Fibroblast of skin of left quadriceps (primary cell): ENCODE measurements at places on chromosomes 11 and 22.

- DNase-seq = no peak
These were observed 5.2 kb downstream of the TP53AIP1 start for GRCh38 chr11:128937480-128937879.

DNA sequence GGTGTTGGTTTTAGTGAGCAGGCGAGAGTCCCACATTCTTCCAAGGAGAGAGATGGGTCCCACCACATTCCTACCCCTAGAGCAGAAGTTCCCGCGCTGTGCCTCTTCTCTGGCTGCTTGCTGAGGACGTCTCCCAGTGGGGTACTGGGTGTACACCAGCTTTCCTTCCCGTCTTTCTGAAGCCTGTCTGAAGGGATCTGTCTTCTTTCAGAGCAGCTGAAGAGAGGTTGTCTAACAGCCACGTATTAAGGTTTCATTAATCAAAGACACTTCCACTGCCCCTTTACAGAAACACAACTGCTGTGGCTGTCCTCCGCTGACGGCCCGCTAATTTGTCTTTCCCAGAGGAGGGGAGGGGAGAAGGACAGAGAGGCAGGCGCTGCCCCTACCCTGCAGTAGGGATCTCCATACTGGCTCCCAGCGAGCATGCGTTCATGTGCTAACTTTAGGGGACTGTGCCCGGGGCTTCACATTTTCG lies 56.0 kb downstream of the ZBTB16 start:
- no peak for DNase-seq

DNA sequence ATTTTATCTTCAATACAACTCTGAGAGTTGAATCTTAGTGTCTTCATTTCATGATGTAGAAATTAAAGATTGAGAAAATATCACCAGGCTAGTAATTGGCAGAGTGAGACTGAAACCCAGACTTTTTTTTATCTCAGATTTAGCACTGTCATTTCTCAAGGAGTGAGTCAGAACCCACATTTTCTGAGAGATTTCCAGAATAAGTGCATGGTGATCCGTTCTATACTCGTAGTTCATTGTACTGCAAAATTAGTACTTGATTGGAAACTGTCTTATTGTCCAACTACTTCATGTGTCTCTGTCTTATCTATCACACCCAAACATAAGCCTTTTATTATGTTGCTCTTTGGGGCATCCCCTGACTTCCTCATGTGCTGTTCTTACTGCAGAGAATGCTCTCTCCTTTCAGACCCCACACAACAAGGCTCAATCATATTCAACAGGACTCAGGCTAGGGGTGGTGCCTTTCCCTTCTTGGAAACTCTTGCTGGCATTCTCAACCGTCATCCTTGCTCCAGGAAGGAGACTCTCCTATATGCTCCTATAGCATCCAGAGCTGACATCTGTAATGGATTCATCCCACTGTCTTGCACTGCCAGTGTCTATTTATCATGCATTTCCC lies 76.7 kb upstream of the BLID start:
- DNase-seq = no peak

DNA sequence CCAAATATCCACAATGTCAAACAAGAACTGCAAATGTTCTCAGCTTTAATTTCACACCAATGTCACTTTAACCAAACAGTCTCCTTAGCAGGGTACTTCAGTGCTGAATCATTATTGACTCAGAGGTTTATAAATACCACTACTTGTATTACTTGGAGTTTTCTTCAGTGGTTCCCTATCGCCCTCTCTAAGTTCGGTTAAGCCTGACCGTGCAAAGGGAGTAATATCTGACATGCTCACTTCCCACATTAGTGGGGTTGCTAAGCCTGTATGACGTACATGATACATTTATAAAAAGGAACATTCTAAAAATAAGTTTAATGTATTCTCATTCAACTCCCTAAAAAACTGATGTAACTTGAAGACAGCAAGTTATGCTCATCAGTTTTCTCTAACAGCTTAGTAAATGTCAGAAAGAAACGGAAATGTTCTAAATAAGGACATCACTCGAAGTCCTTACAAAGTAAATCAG lies 93.1 kb upstream of the ZC3H12C start:
- DNase-seq = peak; percentile 87

- DNase-seq = peak; percentile 91
These were observed 121.5 kb downstream of the CCDC34 start for GRCh38 chr11:27241311-27242122.
